ENCODE measurements at places on chromosomes 16 and 17.

- DNase-seq, result no peak
Observed at GRCh38 chr17:35170968-35171771, 23.0 kb downstream of the SLC35G3 start.

- no peak for DNase-seq
Observed at GRCh38 chr17:49333804-49334203, 28.2 kb downstream of the ZNF652 start.

DNA sequence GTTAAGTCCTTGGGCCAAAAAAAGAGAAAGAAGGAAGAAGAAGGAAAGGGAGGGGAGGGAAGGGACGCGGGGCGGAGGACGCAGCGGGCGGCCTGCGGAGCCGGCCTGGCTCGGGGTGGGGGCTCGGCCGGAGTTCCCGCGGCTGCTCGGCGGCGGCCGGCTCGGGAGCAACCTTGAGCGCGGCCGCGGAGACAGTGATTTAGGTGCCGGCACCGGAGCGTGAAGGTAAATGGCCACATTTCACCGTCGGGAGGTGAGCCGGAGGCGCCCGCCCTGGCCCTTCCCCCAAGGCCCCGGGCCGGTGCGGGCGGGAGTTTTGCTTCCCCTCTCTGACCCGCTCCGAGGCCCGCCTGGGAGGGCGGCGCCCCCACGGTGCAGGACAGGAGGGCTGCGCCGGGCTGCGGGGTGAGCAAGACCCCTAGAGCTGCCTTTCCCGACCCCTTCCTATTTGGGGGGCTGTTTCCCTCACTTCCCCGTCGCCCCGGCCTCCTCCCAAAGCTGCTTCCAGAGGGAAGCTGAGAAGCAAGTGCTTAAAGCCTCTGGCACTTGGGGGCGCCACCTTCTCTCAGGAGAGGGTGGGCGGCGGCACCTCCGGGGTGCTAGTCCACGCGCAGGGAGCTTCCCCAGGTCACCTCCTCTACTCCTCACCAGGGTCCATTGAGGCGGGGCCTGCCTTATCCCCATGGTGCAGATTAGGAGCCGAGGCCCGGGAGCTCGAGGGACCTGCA lies 56.5 kb downstream of the MRM1 start:
- DNase-seq, result no peak

GRCh38 chr17:36184023-36184765 lies 7.8 kb upstream of the TBC1D3B start:
- no peak for DNase-seq

DNA sequence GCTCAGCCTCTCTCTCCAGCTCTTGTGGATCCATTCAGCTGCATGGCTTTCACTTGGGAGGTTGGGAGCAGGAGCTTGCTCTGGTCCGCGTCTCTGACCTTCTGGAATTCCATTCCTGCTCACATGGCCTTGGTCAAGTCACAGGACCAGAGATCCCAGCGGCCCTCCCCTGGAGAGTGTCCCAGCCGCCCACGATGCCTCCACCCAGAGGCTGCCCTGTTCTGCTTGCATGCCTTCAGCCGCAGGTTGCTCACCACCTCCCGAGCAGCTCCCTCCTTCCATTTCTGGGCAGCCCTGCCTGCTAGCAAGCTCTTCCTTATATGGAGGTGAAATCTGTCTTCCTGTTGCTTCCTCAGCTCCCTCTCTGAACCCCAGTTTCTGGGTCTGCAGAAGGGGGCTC lies 32.6 kb downstream of the RAI1 start:
- no peak for DNase-seq

DNA sequence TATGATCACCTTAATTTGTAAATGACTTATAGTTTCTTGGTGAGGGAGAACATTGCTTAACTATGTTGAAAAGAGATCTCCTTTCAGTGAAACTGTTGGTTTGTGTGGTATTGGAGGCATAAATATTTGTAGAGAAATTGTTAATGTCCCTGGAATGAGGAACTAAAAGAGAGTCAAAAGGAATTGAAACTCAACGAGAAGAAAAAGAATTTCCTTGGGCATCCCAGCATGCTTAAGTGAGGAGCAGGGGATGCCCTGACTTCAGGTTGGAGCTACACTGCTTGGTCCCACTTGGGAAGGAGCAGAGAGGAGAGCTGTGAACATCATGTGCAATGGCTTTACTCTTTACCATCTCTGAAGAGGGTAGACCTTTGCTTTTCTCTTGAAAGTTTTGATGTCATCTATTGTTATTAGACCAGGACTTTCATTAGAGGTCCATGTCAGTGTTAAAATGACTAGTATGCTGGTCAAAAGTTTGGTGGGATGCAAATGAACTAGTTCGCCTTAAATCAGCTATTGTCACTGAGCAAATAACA lies 21.7 kb downstream of the KRT23 start:
- DNase-seq, result no peak

- no peak for DNase-seq
Observed at GRCh38 chr16:11211977-11212797, 43.8 kb downstream of the SOCS1 start.

DNA sequence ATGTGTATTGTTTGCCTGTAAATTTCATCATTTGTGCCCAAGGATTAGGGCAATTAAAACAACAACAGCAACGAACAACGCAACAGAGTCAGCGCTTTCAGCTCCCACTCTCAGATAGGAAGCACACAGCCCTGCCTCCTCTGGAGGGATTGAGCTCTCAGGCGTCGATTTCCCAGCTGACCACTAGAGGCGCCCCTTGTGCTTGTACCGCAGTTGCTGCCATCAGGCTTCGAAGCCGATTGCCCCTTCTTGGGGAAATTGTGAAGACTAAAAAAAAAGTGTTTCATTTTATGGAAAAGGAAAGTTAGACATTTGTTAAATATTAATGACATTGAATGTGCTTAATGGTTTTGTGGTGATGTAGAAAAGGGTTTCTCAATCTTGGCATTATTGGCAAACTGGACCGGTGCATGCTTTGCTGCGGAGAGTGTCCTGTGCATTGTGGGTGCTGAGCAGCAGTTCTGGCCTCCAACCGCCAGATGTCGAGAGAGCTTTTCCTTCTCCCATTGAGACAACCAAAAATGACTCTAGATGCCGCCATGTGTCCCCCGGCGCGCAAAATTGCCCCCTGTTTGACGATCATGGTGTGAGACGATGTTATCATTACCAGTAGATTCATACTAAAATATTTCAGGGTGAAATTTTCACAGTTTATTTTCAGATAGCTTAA lies 650.4 kb upstream of the RBFOX1 start:
- DNase-seq, result peak; percentile 3

- DNase-seq, result no peak
Observed at GRCh38 chr16:17483351-17483750, 12.6 kb upstream of the XYLT1 start.

GRCh38 chr16:57270221-57271062 lies 14.0 kb downstream of the PLLP start:
- DNase-seq, result no peak

- no peak for DNase-seq
Observed at GRCh38 chr16:56277075-56277474, 85.8 kb downstream of the GNAO1 start.

DNA sequence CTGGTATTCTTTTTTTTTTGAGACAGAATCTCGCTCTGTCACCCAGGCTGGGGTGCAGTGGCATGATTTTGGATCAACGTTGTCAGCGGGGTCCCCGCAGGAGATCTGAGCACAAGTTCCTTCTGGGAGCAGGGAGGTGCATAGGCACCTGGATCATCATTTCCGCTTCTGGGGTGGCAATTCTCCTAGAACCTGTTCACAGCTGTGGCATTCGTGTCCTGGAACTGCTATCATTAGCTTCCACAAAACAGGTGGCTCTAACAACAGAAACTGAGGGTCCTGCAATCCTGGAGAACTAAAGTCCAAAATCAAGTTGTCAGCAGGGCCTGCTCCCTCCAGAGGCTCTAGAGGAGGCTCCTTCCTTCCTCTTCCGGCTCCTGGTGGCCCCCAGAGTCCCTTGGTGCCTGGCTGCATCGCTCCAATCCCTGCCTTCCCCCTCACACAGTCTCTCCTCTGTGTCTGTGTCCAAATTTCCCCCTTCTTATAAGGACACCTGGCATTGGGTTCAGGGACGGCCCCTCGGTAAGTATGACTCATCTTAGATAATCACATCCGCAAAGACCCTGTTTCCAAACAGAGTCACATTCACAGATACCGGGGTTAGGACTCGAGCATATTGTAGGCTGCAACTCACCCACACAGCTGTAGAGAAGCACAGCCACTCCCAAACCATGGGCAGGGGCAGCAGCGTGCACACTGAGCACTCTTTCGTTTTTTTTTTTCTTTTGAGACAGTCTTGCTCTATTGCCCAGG lies 43.5 kb upstream of the KLHDC4 start:
- DNase-seq, result no peak

GRCh38 chr17:65117384-65118035 lies 19.7 kb upstream of the RGS9 start:
- DNase-seq, result no peak

GRCh38 chr16:28321700-28322411 lies 29.5 kb downstream of the SBK1 start:
- no peak for DNase-seq

DNA sequence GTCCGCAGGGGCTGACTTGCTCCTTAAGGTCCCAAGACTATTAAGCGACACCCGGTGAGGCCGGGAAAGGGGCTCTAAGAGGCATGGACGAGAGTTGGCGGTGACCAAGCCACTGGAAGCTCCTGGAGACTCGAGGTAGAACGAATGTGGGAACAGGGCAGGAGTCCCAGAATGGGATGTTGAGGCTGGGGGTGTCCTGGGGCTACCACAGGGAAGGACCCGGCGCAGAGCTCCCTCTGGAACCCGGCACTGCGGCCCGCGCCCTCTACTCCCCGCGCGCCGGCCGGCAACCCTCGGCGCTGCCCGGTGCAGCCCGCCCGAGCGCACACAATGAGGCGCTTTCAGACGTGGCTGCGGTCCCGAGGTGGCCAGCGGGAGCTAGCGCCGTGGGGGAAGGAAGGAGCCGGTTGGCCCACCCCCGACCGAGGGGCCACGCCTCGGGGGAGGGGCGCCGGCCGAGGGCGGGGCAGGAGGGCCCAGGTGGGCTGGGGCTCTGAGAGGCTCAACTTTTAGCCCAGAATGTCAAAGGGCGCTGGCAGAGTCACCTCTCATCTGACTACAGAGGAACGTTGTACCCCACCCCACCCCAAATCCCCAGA lies at the start of gene CHST6:
Gene CHST6 (minus strand): TSS at position 366 of the 599 bp plus-strand sequence. CDS start 15,613 bp downstream, outside the sequence.
- no peak for DNase-seq

- no peak for DNase-seq
Observed at GRCh38 chr16:50266337-50267091, at the start of gene ADCY7. Gene ADCY7 (plus strand): TSS chr16:50266551. CDS start chr16:50288180, 21,629 bp downstream.

- no peak for DNase-seq
Observed at GRCh38 chr17:18377437-18378204, at the start of gene EVPLL. Gene EVPLL (plus strand): TSS chr17:18377778. CDS start chr17:18380938, 3,160 bp downstream.

GRCh38 chr17:73184136-73184993 lies 8.5 kb upstream of the COG1 start:
- DNase-seq, result no peak

- no peak for DNase-seq
Observed at GRCh38 chr17:34254146-34254545, 939 bp upstream of the CCL2 start.

GRCh38 chr17:80804466-80804865 lies 187.2 kb upstream of the CHMP6 start:
- DNase-seq, result no peak

- no peak for DNase-seq
Observed at GRCh38 chr16:54933281-54934011, 2.8 kb downstream of the IRX5 start.

- DNase-seq, result peak; percentile 53
Observed at GRCh38 chr16:68287276-68288251, 23.2 kb downstream of the SLC7A6OS start.

DNA sequence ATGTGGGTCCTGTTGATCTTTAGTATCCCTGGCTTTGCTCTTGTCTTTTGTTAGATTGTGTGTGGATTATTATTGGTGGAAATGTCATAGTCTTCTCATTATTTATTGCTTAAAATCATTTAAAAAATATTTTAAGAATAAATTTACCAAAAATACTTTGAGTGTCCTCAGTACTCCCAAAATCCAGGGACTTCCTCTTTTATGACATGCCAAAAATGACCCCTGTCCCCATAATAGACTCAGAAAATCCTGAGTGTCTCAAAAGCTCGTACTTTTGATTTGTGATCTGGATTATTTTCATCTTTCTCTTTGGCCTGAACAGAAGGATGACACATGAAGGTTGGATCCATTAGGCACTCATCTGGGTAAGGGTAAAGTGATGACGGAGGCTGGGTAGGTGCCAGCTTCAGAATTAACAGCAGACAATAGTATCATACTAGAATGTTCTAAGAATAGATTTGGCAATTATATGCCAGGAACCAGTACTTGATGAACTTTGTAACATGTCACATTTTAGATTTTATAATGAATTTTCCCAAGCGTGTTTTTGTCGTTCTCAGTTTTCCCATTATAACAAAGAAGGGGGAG lies 602.2 kb upstream of the CDH8 start:
- DNase-seq, result no peak

DNA sequence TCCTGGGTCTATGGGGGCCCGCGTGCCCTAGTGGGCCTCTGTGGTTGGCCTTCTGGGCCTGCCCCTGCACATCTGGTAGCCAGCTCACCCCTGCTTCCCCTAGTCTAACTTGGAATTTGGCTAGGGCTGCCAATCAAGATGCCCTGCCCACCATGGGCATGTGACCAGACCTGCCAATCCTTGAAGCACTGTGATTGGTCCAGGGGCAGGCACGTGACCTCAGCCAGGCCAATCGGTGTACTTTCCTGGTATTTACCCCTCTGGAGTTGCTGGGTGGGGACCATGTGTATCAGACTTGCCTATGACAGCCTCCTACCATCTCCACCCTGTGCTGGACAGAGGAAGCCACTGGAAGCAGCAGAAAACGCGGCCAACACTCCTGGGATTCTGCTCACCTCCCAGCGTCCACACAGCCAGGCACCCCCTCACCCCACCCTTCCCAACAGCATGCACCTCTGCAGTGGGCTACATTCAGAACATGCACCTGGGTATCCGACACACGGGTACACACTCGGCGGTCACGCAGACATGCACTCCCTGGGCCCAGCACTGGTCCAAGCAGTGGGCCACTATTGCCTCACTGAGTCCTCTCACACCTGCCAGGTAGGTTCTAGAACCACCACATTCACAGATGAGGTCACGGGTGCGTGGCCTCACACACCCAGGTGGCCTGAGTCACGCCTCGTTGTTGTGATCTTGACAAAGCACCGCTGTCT lies 96.9 kb downstream of the RBFOX3 start:
- DNase-seq, result no peak

- no peak for DNase-seq
Observed at GRCh38 chr16:29738514-29738913, 7.3 kb downstream of the C16orf54 start.

GRCh38 chr16:81669473-81670350 lies 109.4 kb upstream of the PLCG2 start:
- DNase-seq, result no peak

DNA sequence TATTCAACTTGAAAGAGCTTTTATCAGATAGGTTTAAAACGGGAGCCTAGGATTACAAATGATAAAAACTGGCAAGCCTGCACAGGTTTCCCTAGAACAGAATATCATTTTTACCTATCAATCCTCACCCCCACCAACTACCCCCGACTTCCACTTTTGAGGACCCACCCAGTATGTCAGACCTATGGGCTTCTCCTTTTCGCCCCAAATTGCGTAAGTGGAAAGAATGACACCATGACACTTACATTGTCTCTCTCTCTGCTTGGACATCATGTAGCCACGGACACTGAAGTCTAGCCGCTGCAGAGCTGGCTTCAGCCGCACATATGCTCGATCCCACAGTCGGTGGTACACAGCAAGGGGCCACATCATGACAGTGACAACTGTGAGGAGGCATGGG lies 7.4 kb upstream of the PSMC3IP start:
- no peak for DNase-seq

Measured in SW 1271 (cell line).